ENCODE measurements at places on chromosomes 11 and 22.
A peak's percentile ranks its signal among the peaks of the same experiment; 100 is the strongest.

- no peak for DNase-seq
These were observed 66.2 kb downstream of the FANCF start for GRCh38 chr11:22559416-22559815.

DNA sequence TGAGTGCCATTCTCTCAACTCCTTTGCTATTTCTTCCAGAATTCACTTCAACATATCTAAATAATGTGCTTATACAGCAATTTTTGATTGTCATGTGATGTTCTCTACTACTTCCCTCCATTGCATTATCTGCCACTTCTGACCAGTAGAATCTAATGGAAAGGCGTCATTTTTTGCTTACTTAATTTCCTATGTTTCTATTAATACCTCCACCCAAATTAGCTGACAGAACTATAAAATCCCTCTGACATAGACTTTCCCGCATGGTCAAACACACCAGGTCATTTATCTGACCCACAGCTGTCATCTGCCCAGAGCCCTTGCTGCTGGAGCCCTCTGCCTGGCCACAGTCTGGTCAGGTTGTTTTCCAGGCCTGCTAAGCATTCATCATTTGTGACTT is 258.6 kb upstream of the NARS2 start:
- no peak for DNase-seq

- no peak for DNase-seq
These were observed 2.6 kb downstream of the CASP4 start for GRCh38 chr11:104965735-104966134.

DNA sequence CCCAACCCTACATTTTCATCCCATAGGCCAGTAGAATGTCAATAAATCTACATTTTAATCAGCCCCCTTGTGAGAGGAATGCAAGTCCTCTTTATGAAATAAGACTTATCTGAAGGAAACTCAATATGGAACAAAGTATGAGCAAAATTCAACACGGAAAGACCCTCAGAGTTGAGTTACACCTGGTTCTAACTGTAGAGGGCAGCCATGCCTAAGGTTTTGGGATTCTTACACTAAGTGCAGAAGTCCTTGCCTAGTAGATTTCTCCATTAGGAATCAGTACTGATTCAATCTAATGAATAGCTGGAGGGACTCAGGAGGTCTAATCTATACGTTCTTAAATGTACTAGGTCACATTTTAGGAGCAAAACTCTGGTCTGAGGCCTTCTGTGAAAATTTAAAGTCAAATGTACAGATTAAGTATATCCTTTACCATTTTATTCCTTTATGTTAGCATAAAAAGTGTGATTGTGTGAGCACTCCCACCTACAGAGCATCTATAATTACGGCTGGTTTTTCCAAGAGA is 904.5 kb downstream of the DLG2 start:
- DNase-seq = no peak

DNA sequence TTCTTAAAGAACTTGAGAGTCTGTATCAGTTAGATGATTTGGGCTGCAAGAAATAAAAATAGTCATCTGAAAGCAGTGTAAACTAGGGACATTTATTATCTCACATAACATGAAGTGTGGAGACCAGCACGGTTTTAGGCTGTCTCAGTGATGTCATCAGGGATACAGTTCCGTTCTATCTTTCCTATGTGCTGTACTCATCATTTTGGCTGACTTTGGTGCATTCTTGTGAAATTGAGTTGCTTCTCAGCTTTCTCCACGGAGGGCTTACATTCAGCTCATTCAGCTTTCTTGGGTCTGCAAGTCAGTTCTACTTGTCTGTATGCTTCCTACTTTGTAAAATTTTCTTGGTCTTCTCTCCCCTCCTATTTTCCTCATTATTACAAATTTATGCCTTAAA is 51.8 kb upstream of the LIN7C start:
- DNase-seq = no peak

DNA sequence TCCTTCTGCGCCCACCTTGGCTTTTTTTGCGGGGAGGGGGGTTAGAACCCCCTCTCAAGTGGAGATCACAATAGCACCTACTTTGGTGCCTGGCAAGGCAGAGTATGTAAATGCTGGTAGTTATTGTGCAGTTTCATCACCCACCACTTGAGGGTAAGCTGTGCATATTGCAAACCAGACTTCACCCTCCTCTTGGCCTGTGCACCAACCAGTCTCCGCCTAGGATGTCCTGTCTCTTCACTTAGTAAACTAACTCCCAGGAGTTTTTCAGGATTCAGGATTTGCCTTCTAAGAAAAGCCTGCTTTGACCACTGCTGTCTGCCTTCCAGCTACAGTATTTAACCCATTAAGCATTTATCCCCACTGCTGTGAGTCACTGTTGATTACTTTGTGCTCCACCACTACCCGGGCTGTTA is 2.0 kb upstream of the UBXN1 start:
- no peak for DNase-seq

GRCh38 chr22:48241658-48242057 is 1479.2 kb downstream of the TBC1D22A start:
- DNase-seq = no peak

DNA sequence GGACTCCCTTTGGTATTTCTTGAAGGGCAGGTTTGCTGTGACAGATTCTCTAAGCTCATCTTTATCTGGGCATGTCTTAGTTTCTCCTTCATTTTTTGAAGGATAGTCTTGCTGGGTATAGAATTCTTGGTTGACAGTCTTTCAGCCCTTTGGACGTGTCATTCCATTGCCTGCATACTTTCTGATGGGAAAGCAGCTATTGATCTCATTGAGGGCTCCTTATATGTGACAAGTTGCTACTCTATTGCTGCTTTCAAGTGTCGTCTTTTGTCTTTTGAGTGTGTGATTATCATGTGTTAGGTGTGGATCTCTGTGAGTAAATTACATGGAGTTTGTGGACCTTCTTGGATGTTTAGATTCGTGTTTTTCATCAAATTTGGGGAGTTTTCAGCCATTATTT is 21.9 kb downstream of the IGHMBP2 start:
- DNase-seq = no peak

- no peak for DNase-seq
These were observed 452.0 kb upstream of the ARHGAP42 start for GRCh38 chr11:100235085-100235484.

DNA sequence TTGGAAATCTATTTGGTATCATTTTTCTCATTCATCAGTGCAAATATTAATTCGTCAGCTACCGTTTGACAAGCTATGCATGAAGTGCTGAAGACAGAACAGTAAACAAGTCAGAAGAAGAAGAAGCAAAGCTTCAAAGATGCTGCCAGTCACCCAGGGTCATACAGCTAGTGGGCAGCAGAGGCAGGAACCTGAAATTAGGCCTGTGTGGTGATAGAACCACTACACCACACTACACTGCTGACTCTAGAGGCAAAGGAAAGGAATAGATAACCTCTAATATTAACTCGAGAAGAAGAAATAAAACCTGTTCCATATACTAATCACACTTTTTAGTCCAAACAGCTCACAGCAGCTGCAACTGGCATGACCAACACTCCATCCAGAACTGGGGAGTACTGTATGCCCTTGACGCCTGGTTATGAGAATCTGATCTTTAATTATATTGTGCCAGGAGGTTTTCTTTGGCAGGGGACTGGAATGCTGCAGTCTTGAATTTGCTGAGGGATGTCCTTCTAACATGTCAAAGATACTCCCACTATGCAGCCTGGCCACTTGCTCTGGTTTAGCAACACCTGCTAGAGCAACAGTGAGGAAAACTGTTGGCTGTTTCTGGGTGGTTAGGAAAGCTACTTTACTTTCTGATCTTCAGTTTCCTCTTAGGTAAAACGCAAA is 73.0 kb downstream of the PAK1 start:
- no peak for DNase-seq

DNA sequence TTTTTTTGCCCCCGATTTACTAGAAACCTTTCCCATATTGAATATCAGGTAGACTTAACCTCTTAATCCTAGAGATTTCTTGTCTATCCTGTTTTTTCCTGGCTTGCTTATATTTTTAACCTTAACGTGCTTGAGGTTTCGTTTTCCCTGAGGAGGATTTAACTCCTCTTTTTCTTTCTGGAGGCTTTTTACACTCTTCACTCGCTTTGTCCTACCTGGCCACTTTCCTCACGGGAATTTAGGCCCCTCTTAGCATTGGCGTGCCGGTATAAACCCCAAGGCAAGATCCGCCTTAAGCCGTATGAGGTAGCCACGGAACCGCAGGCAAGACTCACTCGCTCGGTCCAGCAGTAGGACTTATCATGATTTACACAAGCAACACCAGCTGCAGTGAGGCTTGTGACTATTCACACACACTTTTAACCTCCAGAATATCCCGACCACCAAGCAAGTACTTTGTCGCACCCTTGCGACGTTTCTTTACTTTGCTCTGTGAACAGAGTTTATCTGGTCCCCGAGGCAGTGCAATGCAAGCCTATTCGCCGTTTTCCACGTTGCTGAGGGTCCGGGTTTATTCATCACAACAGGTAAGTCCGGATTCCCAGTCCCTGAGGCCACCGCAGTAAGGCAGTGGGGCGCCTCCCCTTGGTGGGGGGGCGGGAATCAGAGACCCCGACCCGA is 20.6 kb upstream of the ALDH3B2 start:
- DNase-seq = no peak

- DNase-seq = no peak
These were observed 3.0 kb downstream of the MLC1 start for GRCh38 chr22:50082197-50082715.

DNA sequence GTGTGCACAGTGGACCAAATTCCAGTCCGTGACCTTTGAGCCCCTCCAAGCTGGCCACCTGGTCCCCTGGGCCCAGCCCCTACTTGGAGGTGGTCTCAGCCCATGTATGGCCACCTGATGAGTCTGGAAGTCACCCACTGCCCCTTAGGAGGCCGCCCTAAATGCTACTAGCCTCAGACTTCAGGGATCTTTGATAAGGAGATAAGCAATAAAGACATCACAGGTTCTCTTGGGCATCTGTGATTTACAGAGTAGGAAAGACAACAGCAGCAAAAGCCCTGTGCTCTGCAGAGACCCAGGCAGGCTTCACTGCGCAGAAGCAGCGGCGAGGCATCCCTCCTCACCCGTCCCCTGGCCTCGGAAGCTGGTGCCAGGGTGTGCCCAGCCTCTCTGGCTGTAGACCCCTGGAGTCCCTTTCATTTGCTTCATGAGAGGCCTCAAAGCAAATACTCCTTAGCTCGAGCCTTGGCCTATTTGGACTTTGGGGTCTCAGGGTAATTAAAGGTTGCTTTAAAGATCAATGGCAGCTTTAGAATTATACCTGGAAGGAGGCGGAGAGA is 360.1 kb downstream of the TBC1D22A start:
- no peak for DNase-seq

- DNase-seq = no peak
These were observed 8.9 kb downstream of the SULT4A1 start for GRCh38 chr22:43853328-43853931.

- peak; percentile 60 for DNase-seq
These were observed at the start of gene PTPRJ for GRCh38 chr11:47980088-47980906. Gene PTPRJ (plus strand): TSS chr11:47980559. CDS start chr11:47980913, 354 bp downstream.

- no peak for DNase-seq
These were observed 38.3 kb upstream of the MYH9 start for GRCh38 chr22:36425977-36426523.

DNA sequence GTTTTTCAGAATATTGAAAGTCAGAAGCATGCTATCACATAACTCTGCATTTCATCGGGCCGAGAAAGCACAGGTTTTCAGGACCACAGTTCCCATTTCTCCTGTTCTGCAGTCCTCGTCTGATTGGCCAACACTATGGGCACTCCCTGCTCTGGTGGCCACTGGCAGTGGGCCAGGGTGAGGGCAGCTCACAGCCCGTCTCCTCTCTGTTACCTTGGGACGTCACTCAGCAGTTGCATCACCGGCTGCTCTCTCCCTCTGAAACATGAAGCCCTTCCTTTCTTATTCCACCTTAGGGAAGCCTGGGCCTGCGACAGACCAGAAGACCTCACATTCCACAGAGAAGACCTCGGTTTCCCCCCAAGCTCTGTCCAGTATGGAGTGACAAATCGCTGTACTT is 11.4 kb upstream of the MICAL3 start:
- no peak for DNase-seq

DNA sequence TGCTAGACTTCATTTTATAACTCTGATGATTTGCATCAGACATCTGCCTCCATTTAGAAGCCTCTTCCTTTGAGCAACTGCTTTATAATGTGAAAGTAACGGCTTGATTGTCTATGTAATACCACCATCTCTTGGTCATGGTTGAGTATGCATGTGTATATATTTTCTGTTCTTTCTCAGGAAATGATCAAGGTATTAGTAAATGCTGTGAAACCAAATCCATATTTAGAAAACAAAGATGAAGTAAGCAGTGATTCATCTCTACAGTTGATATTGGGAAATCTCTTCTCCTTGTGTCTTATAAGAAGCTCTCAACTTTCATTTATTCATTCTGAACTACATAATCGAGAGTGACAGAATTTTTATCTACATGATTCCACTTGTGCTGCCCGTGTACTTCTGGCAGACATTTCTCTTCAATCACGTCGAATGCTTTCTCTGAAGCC is 104.6 kb upstream of the ANO3 start:
- no peak for DNase-seq

- DNase-seq = no peak
These were observed 413 bp downstream of the CBX7 start for GRCh38 chr22:39152024-39152510.

DNA sequence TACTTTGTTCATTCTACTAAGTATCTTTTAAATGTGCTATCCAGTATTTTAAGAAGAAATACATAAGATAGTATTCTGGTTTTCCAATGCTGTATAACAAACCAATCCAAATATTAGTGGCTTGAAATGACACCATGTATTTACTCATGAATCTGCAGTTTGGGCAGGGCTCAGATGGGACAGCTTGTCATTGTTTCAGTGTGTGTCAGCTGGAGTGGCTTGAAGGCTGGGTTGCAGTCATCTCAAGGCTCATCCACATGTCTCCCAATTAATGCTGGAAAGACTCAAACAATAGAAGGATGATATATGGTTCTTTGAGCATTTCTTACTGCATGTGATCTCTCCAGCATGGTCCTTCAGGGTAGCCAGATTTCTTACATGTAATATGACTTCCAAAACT is 146.2 kb downstream of the ARHGAP42 start:
- no peak for DNase-seq

DNA sequence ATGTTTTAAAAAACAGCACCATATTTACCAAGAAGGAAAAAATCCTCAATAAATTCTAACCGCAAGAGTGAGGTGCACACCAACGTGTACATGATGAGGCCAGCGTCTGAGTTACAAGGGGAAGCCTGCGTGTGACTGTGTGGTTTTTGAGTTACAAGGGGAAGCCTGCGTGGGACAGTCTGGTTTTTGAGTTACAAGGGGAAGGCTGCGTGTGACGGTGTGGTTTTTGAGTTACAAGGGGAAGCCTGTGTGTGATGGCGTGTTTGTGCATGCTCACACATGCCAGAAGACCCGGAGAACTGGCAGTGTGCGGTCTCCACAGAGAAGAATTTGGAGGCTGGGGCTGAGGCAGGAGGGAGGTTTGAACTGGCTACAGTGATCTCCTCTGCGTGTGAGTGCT is 1376.4 kb downstream of the TBC1D22A start:
- no peak for DNase-seq

GRCh38 chr11:46386005-46386578 is 4.6 kb downstream of the MDK start:
- DNase-seq = no peak

DNA sequence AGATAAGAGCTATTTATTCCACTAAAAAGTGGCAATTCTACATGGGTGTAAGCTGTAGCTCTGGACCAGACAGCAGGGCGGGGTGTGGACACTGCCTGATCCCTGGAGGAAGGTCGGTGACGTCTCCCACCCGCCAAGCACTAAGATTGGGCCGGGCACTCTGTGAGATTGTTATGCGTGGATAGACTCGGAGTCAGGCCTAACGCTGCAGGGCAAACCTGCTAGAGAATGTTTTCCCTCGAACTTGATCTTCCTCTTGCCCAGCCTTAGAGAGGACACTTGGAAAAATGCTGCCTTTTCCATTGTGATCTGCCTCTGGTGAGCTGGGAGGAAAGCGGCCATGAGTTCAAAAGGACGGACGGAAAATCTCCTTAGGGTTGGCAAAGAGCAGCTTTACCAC is 1273.4 kb downstream of the TBC1D22A start:
- no peak for DNase-seq

Data from effector CD4-positive, alpha-beta T cell (primary cell).